Urothelium cell line (cell line): ENCODE measurements at places on chromosomes 7 and 10.

GRCh38 chr7:154916381-154916780 lies 86.5 kb downstream of the PAXIP1 start:
- DNase-seq: no peak

DNA sequence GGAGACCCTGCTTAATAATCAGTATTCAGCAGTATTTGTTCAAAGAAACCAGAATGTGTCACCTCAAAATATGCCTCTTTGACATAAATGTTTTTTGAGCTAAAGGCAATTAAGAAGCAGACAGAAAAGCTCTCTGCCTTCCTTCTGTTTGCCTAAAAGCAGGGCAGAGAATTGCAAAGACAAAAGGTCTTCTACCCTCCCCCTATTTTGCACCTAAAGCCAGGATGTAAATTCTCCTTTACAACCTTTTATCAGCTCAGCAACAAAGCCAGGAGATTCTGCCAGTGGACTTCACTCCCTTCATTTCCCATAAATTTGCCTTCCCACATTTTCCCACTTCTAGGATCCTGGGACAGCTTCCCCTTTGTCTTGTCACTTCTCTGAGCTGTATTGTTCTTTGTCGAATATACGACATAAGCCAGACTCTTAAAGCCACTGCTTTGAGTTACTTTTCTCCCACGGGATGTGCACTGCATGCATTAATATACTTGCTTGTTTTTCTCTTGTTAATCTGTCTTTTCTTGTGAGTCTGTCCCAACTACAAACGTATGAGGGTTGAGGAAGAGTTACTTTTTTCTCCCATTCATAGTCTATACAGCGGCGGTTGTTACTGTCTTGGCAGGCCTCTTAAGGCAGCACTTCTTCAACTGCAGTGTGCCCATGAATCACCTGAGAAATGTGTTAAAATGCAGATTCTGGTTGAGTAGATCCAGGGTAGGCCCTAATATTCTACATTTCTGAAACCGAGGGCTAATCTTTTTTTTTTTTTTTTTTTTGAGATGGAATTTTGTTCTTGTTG lies 48.2 kb downstream of the ST8SIA6 start:
- DNase-seq: no peak

DNA sequence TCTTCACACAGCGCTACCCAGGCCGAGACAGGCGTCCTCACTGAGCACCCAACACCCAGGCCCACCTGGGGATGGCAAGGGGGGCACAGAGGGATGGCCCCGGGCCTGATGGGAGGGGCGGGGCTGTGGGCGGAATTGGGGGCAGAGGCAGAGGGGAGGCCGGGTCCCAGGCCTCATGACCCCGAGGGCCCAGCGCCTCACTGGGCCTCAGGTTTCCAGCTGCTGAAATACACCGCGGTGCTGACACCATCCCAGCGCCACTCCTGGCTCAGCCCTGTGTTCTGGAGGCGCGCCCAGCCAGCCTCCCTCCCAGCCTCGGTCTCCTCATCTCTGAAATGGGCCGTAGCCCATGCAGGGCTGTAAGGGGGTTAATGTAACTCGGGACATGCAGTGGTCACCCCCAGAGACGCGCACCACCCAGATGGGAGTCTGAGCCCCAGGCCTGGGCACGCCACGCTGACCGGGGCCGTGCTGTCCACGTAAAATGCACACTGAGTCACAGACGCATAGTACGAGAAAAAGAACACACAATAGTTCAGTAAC lies 82.3 kb downstream of the UNCX start:
- DNase-seq: no peak

- DNase-seq: no peak
Measured at GRCh38 chr10:109962247-109962646, 38.9 kb upstream of the XPNPEP1 start.

DNA sequence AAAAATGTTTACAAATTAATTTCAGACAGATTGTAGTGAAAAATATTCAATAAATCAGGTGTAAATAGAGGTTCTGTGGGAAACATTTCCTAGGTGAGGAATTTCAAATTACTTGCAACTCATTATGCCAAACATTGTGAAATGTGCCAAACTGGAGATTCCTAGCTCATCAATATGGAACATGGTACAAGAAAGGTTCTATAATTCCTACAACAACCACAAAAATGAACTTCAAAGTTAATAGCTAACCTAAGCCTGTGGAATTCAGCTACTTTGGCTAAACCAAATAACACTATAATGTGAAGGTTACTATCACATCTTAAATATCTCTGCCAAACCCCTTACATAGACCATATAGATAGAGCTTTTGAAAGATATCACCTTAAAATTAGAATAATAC lies 223.3 kb upstream of the HGF start:
- no peak for DNase-seq

DNA sequence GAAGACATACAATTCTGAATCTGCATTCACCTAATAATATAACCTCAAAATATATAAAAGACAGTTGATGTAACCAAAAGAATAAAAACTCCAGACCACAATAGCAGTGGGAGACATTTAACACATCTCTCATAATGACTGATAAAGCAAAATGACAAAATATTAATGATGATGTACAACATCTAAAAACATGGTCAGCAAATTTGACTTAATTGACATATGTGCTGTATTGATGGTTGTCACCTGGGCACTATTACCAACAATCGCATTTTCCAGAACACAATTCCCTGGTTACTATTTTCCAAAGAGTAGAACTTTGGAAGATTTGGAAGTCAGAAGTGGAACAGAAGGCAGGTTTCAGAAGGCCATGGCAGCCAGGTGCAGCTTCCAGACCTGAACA lies 899.5 kb upstream of the CELF2 start:
- no peak for DNase-seq

GRCh38 chr7:35463751-35464150 lies 209.9 kb upstream of the TBX20 start:
- DNase-seq: no peak

DNA sequence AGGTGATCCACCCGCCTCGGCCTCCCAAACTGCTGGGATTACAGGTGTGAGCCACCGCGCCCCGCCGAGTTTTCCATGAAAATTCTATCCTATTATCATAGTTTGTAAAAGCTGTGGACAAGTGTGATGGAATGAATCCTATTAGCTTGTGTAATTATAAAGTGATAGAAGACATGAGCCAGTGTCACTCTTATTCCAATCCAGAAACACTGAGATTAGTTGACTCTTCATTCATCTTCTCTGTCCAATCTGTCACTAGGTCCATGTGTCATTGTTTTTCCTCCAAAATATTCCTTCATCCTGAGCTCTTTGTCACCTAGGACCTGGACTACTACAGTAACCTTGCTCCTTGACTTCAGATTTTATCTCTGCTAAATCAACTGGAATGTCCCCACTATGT lies 13.5 kb downstream of the FBH1 start:
- DNase-seq: no peak

GRCh38 chr7:101225650-101226049 lies 7.7 kb downstream of the ZNHIT1 start:
- DNase-seq: no peak

GRCh38 chr10:92965314-92965713 lies 95.3 kb upstream of the CYP26C1 start:
- DNase-seq: peak; percentile 8

GRCh38 chr10:49457686-49458085 lies 61.8 kb upstream of the DRGX start:
- DNase-seq: no peak

DNA sequence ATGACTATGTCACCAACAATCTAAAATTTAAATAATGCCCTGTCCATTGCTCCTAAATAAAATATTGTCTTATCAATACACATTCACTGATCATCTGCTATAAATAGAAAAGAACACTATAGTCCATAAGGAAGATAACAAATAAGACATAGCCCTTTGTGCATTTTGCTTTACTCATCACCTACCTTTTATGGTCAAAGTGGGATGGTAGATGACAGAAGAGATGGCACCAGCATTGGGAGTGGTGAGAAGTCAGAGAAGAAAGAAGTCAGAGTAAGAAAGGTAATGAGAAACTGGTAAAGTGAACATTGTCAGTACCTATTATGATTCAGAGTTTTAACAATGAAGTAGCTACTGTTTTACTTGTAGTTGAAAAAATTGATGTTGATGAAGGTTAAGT lies 31.1 kb downstream of the SEMA3E start:
- DNase-seq: no peak

GRCh38 chr10:79230328-79230830 lies 116.9 kb upstream of the PPIF start:
- no peak for DNase-seq

DNA sequence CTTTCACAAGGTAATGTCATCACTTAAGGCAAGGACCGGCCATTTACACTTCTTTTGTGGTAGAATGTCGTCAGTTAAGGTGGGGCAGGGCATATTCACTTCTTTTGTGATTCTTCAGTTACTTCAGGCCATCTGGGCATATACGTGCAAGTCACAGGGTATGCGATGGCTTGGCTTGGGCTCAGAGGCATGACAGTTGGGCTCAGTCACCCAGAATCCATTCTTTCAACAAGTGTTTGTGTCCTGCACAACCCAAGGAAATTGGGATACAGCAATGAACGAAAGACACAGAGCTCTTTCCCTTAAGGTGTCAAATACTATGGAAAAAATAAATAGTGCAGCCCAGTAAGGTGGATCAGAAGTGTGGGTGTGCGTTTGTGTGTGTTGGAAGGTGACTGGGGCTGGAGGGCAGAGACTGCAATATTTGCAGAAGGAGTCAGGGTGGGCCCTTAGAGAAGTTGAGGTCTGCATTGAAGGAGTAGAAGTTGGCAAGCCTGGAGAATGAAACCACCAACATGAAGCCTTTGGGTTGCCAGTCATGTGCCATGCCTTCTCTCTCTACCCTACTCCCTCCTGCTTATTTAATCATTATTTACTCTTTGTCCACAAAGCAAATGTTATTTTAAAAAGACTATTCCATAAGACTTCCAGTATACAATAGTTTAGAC lies 222.8 kb upstream of the PRKCQ start:
- no peak for DNase-seq

DNA sequence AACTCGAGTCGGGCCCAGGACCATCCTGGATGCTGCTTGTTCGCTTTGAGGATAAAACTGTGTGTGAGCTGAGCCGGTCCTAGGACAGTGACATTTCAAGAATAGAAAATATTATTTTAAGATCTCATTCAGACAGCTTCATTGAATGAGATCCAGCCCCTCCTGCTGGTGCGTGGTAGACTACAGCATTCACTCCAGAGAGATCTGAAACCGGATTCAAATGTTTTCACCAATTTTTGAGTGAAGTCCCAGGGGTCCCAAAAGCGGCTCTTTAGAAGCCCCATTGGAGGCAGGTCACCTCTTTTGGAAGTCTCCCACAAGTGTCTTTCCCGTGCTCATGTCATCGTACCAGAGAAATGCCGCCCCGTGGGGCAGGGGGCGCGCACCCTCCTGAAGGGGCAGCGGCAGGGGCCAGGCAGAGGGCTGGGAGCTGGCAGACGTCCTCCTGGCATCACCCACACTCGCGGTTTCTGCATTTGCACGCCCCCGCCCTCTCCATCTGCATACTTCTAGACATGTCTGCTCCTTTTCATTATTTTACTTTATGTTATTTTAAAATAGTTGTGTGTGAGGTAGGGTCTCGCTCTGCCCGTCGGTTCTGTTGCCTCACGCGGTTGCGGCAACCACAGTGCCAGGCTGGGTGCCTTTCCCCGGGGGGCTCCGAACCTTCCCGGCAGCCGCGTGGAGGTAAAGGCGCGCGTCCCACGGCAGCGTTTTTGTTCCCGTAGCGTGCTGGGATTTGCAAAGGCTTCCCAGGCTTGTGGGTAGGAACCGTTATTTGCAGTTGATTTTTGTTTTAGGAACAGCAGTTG lies 52.3 kb upstream of the DPYSL4 start:
- no peak for DNase-seq

DNA sequence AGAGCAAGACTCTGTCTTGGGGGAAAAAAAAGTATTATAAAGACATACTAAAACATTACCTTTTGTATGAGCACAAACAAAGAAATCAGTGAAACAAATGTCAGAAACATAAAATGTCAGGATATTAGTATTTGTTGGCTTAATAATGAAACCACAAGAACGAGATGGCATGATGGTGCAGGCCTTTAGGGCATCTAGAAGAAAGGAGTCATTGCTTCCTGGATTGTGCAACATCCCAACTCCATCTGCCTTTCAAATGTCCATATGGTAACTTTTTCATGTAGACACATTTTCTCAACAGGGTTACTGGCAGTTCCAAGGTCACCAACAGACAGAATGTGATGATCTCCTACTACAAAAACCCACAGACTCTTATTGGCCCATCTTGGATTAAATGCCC lies 96.6 kb downstream of the ZNF248 start:
- no peak for DNase-seq

- peak; percentile 66 for DNase-seq
Measured at GRCh38 chr7:127588697-127589482, 679 bp downstream of the ARF5 start.

DNA sequence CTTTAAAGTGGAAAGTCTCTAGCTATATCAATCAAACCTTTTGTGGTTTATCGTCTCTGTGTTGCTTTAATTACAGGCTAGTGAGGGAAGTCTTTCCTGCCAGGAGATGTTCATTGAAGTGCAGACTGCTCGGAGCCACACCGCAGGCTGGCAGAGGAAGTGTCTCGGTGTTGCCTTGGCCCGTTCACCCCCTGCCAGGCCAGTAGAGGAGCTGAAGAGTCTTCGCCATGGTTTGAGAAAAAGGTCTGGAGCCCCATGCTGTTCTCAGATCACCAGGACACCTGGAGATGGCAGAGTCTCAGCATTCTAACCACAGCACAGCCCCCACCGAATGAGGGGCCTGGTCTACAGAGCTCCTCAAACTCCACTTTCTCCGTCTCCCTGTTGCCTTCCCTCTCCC lies 275.9 kb upstream of the PLPP4 start:
- no peak for DNase-seq

DNA sequence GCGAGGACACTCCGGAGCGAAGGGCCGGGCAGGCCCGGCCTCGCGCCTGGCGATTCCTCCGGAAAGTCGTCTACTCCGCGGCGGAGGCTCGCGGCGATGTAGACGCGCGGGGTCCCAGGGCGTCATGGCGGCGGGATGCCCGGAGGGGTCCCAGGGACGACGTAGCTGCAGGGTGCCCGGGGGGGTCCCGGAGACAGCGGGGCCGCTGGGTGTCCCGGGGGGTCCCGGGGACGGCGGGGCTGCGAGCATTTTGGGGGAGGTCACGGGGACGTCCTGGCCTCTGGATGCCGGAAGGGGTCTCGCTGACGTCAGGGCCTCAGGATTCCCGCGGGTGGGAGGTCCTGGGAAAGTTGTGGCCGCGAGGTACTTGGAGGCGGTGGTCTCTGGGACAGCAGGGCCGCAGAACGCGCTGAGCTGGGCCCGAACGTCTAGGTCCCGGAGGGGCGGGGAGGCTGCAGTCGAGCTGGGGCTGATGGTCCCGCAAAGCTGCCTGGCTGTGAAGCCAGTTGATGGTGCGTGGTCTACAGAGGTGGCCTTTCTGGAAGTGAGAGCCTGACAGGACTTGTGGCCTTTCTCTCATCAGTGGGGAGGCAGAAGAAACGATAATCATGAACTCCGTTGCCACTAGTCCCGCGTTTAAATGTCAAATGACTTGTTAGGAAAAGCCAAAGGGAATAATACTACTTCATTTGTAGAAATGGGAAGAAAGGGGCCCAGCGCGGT lies 637 bp downstream of the HSPA14 start:
- peak; percentile 35 for DNase-seq

DNA sequence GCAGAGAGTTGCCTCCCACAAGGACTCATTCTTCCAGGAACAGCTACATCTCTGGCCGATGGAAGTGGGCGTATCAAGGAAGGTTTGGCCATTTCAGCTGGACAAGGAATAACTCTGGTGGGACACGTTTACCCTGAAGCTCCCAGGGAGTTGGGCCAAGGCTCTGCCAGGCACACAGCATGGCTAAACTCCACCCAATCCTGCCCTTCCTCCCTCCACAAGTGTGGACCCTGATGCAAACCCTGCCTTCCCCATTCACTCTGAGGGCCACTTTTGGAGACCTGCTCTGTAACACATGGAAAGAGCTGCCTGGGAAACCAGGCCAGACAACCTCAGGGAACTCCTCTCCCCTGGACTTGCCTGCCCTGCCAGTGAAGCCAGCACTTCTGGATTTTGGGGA lies 407.8 kb upstream of the FOXK1 start:
- DNase-seq: no peak
